ENCODE measurements at places on chromosomes 11 and 22.
A peak's percentile ranks its signal among the peaks of the same experiment; 100 is the strongest.

DNA sequence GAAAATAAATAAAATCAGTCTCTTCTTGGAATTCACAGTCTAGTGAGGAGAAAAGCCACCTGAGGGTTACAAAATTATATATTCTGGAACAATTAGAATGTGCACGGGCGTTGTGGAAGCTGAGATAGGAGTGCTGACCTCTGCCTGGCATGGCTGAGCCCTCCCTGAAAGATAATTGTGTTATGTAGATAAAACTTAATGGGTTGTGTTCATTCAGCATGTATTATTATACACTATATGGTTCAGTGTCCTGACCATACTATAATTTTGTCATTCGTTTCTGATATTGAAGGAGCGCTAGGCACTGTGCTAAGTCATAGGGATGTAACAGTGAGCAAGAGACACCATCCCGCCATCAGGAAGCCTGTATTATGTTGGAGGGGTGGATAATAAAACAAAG is 3.7 kb downstream of the ACAT1 start:
- DNase-seq: no peak

GRCh38 chr11:65262381-65262680 is 569 bp downstream of the POLA2 start:
- no peak for DNase-seq

GRCh38 chr22:40258501-40258915 is 80.8 kb downstream of the TNRC6B start:
- DNase-seq: no peak

- no peak for DNase-seq
Measured at GRCh38 chr11:128962896-128963295, 20.2 kb upstream of the TP53AIP1 start.

DNA sequence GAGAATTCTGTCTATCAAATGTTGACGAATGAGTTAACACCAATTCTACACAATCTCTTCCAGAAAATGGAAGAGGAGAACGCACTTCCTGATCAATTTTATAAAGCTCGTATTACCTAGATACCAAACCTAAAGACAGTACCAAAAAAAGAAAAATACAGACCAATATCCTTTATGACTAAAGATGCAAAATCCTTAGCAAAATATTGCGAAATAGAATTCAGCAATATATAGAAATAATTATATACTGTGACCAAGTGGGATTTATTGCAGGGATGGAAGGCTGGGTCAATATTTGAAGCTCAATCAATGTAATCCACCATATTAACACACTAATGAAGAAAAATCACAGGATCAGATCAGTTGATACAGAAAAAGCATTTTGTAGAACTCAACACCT is 25.6 kb downstream of the SMARCB1 start:
- no peak for DNase-seq

- DNase-seq: peak; percentile 58
Measured at GRCh38 chr11:1942558-1943260, 4.4 kb upstream of the MRPL23 start.

GRCh38 chr11:11532574-11532973 is 89.2 kb downstream of the GALNT18 start:
- DNase-seq: no peak

- no peak for DNase-seq
Measured at GRCh38 chr11:125624756-125625213, at the start of gene CHEK1. Gene CHEK1 (plus strand): TSS chr11:125625163. CDS start chr11:125626769, 1,606 bp downstream.

DNA sequence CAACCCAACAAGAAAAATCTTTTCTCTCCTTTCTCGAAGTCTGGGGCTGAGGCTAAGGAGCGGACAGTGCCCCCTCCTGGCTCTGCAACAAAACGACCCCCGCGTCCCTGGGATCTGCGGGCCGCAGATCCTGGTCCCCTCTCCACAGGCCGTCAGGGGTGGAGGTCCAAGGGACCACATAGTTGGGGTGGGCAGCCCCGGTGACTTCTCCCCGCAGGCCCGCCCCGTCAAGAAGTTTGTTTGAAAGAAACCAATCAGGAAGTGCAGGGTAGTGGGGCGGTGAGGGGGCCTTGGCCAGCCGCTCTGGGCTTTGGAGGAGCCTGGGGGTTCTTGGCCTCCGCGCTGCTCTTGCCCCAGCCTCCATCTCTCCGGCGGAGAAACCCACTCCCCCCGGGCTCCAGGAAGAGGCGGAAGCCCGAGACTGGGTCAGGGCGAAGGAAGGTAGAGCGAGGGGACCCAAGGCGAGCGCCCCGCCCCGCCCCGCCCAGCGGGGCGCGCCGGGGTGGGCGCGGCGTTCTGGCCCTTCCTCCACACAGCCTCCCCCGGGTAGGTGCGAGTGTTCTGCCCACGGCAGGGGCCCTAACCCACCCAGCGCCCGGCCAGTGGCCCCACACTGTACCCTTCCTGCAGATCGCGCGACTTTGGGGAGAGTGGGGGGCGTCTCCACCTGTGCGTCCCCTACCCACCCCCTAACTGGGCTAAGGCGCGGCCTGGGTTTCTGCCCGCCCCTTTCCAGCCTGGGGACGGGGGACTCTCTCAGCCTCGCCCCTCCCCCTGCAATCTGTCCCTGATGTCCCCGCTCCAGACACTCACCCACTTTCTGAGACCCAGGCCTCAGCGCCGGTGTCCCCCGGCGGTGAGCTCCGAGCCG is 1.3 kb downstream of the TP53I11 start:
- DNase-seq: no peak
